ENCODE measurements at places on chromosomes 11 and 22. TPM values are rescaled to one million over a fixed set of nuclear protein-coding genes. Genes with fewer than 3 reads are reported as not detected.
A peak's percentile ranks its signal among the peaks of the same experiment; 100 is the strongest.

GRCh38 chr11:122440811-122441665 is 214.5 kb upstream of the UBASH3B start:
- no peak for DNase-seq

- no peak for DNase-seq
These were observed 157.7 kb downstream of the FAT3 start for GRCh38 chr11:92382311-92382710.

- no peak for DNase-seq
These were observed 898 bp downstream of the ZNF215 start for GRCh38 chr11:6927030-6927617.

DNA sequence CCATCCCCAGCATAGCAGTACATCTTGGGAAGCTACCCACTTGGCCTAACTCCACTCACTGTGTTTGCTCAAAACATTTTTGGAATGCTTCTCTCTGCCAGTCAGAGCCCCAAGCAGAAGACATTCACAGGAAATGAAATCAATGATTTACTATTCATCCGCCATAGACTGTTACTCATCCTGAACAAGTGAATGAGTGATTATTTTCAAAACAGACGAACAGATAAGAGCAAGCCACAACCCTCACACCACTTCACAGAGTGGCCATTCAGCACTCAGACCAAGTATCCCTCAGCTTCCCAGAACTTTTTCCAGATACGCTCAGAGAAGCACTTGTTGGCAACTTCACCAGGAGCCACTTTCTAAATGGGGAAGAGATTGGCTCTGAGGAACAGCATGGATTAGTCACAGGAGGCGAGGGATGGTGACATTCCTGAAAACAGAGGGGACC is 13.0 kb upstream of the UBASH3B start:
- DNase-seq, result no peak

OR4P4 gene
- total RNA-seq, result not detected

DNA sequence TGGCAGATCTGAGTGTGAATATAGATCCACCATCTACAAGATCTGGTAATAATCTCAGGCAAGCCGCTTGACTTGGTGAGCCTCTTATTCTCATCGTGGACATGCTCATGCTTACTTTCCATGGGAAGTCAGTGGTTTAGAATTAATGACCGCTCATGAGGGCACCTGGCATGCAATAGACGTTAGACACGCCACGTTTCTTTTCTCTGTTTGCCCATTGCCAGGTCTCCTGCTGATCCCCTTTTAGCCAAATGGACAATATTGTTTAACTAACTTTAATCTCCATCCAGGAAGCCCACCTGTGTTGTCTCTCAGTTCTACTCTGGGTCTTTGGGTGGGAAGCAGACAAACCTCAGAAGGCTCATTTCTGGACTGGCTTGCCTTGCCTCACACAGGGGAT is 439.1 kb downstream of the ETS1 start:
- no peak for DNase-seq

ANO9 gene
- total RNA-seq, result 36.9 TPM

- no peak for DNase-seq
These were observed 15.7 kb upstream of the MYO18B start for GRCh38 chr22:25726241-25726640.

- DNase-seq, result no peak
These were observed 6.8 kb downstream of the GTSE1 start for GRCh38 chr22:46303347-46303965.

DNA sequence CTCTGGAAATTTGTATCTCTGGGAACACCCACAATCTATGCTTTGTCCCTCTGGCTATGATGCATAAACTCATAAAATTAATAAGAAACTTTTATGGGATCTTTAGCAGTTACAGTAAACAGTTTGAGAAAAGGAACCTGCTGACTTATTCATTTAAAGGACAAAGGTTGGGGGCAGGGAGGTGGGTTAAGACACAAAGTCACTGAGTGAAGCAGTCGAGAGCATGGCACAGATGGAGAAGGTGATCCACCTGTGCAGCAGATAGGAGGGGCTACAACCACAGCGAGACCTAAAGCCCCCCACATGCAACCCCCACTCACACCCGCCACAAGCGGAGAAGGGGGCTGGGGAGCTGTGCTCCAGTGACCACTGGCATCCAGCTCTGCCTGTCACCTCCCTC is 45.0 kb downstream of the SMCO4 start:
- no peak for DNase-seq

- no peak for DNase-seq
These were observed 4.4 kb upstream of the MUC5AC start for GRCh38 chr11:1153105-1153950.

DNA sequence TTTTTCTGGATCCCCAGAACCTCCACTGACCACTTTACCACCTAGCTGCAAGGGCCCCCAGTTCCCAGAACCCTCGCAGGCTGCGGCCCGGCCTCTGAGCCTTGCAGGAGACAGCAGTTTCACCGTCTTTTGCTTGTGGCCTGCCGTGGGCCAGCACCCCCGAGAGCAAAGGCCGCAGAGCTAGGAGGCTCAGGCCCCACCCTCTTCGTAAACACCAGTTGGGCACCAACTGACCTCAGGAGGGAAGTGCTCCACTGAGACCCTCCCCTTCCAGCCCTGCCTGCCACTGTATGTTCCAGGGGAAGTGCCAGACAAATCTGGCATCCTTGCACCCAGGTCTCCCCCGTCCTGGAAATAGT is 23.4 kb upstream of the CREB3L1 start:
- DNase-seq, result no peak

MAPK11 gene
- total RNA-seq, result 20.9 TPM

KCNE3 gene
- not detected for total RNA-seq

- no peak for DNase-seq
These were observed 30.0 kb upstream of the WNT11 start for GRCh38 chr11:76236092-76236999.

- no peak for DNase-seq
These were observed 29.3 kb upstream of the CABP7 start for GRCh38 chr22:29690476-29690875.

OOSP2 gene
- not detected for total RNA-seq

APOBEC3F gene
- 23.8 TPM for total RNA-seq

CXCR5 gene
- total RNA-seq, result 8.1 TPM

- peak; percentile 36 for DNase-seq
These were observed 18.5 kb upstream of the FEZ1 start for GRCh38 chr11:125514336-125515101.

DNA sequence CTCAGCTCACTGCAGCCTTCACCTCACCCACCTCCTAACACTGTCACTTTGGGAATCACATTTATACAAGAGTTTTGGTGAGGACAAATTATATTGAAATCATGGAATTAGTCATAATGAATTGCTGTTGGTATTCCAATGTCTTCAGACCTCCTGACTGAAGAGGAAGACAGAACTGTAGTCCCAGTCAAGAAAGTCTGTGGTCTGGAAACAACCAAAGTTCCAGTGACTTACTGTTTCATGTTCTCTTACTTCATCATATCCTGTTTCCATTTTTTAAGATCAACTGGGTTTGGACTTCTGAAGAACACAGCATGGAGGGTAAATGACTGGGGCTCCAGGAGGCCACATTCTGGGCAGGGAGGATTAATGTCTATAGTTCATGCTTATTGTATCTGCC is 43.0 kb upstream of the HIPK3 start:
- no peak for DNase-seq

LINC01488 gene
- total RNA-seq, result not detected

DNA sequence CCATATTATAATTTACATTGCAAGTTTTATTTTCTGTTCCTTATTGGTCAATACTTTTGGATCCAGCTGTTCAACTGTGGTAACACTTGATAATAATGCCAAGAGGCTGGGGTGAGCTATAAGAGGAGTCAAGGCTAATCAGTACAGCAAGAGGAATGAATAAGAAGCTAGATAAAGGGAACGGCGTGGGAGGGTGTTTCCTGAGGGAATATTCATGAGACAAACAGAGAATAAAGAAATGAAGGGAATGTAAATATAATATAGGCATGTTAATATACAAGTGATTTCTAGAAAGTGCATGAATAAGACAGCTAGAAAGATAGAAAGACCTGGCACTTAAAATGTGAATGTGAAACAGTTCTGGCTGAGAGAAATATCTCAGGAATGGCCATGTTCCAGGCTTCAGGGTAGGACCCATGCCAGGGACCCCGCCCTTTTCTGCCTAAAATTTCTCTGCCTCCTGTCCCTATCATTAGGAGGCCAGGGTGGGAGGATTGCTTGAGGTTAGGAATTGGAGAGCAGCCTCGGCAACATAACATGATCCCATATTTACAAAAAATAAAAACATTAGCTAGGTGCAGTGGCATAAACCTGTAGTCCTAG is 3.9 kb downstream of the OR51B4 start:
- no peak for DNase-seq

HPS5 gene
- total RNA-seq, result 33.3 TPM

GRAMD1B gene
- 166 TPM for total RNA-seq

DNA sequence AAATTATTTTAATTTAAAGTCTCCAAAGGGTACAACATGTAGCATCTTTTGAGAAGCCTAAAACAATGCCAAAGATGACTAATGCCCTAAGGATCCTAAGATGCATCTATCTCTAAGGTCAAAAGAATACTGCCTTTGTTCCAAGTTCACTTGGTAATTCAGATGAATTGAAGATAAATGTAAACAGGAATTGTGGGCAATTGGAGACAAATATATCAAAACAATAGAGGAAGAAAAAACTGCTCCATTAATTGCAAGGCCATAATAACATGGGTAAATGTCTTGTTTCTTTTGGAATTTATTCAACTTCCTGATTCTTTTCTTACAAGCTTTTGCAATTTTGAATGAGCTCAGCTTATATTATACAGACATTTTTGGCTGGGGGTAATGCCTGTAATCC is 338.6 kb downstream of the TTC28 start:
- DNase-seq, result no peak

DNA sequence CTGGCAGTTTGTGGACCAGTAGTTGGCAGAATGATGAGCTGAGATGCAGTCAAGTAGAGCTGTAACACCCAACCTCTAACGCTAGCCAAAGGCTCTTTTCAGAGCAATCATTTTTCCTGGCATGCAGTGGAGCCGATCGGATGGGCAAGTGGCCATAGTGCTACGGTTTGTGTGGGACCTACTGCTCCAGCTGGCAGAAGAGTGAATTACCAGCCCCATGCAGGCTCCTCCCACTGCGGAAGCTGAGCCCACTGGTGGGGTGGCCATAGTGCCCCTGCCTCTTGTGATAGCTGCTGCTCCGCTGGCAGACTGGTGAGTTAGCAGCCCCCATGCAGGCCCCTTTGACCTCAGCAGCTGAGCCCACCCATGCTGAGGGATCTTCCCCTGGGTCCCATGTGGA is 27.0 kb upstream of the SC5D start:
- no peak for DNase-seq

SLC6A5 gene
- total RNA-seq, result not detected

GRCh38 chr11:72267956-72268617 is 24.1 kb upstream of the PHOX2A start:
- no peak for DNase-seq

GRCh38 chr11:116582571-116582970 is 190.2 kb downstream of the BUD13 start:
- no peak for DNase-seq

BRSK2 gene
- 1.5 TPM for total RNA-seq

DNA sequence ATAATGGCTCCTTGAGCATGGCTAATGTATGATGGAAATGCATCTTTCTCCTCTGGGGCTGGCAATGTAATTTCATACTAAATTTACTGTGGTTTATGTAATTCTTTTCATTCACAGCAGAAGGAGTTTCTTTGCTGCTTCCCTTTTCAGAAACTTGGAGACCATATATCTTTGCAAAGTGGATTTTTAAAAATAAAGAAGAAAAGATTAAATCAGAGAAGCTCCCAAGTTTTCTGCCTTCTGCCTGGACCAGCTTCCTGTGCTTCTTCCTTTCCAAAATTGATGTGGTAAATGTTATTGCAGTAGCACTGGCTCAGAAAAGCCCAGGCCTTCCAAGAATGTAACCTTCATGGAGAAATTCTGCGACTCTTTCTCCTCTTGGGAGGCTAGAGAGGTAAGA is 300.1 kb upstream of the NCAM1 start:
- DNase-seq, result no peak

GRCh38 chr11:102497061-102497460 is 33.5 kb downstream of the MMP7 start:
- no peak for DNase-seq

SPDYC gene
- not detected for total RNA-seq
